Stimulated activated CD4-positive, alpha-beta T cell treated with anti-CD3 and anti-CD28 coated beads, Interleukin-4, amount 100 ng/mL, for 48 hours (primary cell): ENCODE measurements at places on chromosomes 16 and 17.

DNA sequence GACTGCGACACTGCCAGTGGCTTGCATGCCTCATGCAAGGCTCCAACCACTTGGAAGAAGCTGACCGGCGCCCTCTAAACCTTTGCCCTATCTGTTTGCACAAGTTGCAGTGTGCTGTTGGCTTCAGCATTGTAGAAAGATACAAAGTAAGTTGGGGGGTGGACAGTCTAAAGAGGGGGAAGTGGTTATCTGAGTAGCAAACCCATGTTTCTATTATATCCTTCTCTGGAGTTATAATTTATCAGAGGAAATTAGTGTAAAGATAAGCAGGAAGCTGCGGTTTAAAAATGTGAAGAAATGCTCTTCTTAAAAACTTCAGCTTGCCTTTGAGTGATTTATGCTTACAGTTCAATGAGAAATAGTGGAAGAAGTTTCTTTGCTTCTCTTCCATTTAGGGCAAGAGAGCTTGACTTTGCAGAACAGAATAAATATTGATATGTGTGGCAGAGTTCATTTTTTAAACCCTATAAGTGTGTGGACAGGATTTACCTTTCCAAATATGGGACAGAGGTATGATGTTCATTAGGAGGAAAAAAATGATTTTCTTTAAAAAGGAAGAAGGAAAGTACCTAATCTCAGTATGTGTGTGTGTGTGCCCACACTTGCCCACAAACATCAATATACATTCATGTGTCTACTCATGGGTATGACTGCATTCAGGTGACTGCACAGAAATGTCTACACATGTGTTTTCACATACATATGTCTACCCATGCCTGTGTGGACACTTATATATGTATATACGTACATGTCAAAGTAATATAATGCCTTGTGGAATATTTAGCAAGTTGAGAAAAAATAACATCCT is 8.1 kb downstream of the AMZ2 start:
- DNase-seq, result no peak

GRCh38 chr16:58535100-58535499 is 19.8 kb downstream of the SETD6 start:
- DNase-seq, result no peak

GRCh38 chr17:17681187-17681743 is at the start of gene RAI1:
Gene RAI1 (plus strand): TSS chr17:17681458. CDS start chr17:17792949, 111,491 bp downstream.
- DNase-seq, result peak; percentile 58

GRCh38 chr16:24423312-24423711 is 116.1 kb upstream of the RBBP6 start:
- no peak for DNase-seq

DNA sequence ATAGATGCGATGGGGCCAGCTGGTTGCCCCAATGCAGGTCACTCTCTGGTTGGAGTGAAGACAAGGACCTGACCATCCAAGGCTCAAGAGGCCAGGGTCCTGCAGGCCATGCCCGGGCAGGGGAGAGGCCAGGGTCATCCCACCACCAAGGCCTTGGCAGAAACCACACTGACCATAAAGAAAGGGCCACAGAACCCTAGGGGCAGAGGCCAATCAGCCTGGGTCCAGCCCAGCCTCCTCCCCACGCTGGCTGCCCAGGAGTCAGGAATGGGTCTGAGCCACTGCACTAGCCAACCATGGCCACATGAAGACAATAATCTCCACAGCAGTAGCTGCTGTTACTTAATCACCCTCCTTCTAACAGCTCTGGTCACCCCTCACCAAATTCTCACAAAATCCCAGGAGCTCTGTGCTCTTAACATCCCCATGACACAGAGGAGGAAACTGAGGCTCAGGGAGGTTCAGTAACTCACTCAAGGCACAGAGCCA is 10.2 kb upstream of the BCAR1 start:
- no peak for DNase-seq

GRCh38 chr16:85394456-85395206 is 218.5 kb upstream of the GSE1 start:
- DNase-seq, result no peak

GRCh38 chr16:10188236-10188635 is 6.0 kb upstream of the GRIN2A start:
- no peak for DNase-seq

- no peak for DNase-seq
These were observed 53.6 kb upstream of the ICAM2 start for GRCh38 chr17:64073771-64074703.

- DNase-seq, result no peak
These were observed 2.7 kb downstream of the NUFIP2 start for GRCh38 chr17:29291163-29291752.

DNA sequence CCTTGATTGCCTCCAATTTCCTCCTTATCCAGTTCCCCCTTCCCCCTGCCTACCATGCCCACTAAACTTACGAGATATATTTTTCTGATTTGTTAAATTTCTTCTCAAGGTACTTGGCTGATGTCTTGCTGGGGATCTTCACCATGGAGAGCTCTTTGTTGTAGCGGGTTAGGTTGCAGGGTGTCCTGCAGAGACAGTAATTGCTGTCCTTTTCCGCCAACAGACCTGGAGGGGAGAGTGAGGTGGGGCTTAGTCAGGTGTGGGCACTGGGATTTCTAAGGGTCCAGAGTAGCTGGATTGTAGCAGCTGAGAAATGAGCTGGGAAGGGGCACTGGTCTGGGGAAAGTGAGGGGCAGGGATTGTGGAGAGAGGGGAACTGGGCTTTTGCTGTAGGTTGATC is 32.1 kb downstream of the SPACA3 start:
- DNase-seq, result no peak

DNA sequence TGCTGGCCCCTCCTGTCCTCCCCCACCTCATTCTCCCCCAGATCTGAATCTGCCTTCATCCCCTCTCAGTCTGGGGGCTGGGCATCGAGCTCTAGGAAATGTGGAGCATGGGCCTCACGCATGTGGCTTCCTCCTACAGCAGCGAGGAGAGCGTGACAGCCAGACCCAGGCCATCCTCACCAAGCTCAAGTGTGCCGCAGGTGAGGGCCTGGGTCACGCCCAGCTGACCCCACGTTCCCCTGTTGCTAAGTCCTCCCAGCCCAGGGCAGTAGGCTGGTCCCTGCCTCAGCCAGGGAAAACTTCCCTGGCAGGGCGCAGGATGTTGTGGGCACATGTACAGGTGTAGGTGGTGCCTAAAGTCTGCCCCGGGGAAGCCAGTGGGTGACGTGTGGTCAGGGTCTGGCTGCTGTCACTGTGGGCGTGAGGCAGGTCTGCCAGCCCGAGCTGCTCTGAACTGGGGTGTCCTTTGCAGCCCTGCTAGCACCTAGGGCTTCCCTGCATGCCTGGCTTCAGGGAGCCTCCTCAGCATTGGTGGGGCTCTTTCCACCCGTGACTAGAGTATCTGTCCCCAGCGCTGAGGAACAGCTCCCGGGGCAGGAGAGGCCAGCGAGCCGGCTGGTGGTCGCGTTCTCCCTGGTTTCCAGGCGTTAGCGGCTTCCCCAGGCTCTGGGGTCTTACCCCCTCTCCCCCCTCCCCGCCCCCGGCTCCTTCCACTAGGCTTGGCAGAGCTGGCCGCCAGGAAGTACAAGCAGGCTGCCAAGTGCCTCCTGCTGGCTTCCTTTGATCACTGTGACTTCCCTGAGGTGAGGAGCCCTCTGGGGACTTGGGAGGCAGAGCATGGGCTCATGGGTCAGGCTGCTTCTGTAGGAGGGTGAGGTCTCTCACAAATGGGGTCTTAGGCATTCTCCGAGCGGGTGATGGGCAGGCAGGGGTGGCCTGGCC is 3.6 kb downstream of the GPS1 start:
- no peak for DNase-seq

GRCh38 chr16:88289968-88290401 is 92.8 kb upstream of the ZNF469 start:
- DNase-seq, result no peak

GRCh38 chr16:16075488-16076422 is 126.3 kb downstream of the ABCC1 start:
- no peak for DNase-seq

DNA sequence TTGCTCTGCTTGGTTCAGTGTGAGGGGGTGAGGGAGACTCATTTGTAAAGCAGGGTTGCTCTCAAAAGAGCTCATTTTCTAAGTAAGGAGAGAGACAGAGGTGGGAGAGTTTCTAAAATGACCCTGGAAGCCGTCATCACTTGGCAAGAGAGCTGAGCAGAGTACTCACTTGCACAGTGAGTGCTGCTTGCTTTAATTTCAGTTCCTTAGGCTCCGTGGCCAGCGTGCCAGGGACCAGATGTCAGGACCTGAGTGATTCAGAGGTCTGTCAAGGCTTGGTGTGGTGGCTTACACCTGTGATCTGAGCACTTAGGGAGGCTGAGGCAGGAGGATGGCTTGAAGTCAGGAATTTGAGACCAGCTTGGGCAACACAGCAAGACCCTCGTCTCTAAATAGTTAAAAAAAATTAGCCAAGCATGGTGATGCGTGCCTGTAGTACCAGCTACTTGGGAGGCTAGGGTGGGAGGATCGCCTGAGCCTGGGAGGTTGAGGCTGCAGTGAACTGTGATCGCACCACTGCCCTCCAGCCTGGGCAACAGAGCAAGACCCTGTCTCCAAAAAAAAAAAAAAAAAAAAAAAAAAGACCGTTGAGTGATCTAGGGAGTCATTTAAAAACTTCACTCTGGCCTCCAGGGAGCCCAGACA is 10.7 kb downstream of the ZNF205 start:
- DNase-seq, result no peak

DNA sequence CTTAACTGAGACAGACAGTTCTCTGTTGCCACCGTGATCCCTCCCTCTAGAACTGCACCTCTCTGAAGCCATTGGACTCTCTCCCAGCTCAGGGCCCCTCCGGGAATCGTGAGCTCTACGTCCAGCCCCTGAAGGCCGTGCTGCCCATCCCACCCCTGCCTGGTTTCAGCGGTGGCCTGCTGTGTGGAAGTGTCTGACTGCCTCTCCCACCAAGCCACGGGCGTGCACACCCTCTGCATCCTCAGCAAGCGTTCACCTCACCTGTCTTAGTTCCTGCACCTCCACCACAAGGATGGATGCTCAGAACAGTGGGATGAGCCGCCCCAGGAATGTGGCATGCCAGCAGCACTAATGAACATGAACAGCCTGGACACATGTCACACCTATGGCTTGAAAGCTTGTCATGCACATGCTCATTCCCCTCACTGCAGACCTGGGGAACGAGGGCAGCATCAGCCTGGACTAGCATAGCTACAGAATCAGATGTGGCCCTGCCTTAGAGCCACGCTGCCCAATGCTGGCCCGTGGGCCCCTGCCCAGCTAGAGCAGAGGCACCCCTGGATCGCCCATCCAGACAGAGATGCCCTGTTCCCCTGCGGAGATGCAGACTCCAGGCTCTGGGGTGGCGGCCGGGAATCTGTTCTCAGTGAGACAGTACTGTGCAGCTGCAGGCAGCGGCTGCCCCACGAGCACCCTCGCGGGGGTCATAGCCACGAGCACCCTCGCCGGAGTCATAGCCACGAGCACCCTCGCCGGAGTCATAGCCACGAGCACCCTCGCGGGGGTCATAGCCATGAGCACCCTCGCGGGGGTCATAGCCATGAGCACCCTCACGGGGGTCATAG is 73.7 kb upstream of the CHMP6 start:
- no peak for DNase-seq

DNA sequence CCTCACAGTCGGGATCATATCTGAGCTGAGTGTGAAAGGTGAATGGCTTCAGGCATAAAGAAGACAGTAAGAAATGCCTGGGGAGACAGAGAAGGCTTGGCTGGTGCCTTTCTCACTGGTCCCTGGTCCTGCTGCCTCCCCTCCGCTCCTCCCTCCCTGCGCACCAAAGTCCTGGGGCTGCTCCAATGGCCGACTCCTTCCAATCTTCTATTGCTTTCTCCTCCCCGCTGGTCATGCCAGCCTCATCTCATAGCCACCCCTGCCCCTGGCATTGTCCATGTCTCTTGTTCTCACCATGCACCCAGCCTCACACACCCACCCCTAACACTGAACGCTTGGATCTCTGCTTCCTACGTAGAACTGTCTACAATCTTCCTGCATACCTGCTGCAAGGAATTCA is 18.0 kb downstream of the TLE7 start:
- DNase-seq, result no peak

- no peak for DNase-seq
These were observed 1.5 kb upstream of the PNMT start for GRCh38 chr17:39666601-39667261.

DNA sequence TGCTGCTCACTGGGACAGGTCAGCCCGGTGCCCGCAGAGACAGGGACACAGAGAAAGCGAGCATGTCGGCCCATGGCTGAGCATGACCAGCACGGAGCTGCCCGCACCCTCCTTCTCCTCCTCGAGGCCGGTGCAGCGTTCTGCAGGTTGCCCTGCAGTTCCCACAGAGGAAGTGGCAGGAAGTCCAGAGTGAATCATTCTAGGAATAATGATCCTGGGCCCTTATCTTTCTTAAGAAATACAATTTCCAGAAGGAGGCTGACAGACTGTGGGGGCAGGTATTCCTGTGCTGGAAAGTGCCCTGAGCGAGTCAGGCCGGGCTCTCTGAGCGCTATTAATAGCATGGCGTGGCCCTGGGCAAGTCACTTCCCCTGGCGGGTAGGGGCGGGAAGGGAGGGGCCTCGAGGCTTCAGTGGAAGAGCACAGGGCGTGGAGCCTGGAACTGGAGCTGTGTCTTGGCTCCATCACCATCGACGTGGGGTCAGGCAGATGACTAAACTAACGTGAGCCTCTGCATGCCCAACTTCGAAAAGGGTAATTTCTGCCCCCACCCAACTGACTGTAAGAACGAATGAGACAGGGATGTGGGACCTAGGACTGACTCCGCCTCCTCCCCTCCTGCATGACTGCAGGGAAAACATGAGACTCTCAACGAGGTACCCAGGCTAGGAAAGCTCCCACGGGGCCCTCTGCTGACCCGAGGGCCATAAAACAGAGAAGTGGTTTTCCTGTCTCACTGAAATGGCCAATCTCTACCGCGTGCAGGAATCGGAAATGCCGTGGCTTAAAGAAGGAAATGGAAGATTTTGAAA is 9.8 kb downstream of the TMEM204 start:
- peak; percentile 54 for DNase-seq

GRCh38 chr17:62821189-62822079 is 13.3 kb upstream of the MARCHF10 start:
- no peak for DNase-seq

DNA sequence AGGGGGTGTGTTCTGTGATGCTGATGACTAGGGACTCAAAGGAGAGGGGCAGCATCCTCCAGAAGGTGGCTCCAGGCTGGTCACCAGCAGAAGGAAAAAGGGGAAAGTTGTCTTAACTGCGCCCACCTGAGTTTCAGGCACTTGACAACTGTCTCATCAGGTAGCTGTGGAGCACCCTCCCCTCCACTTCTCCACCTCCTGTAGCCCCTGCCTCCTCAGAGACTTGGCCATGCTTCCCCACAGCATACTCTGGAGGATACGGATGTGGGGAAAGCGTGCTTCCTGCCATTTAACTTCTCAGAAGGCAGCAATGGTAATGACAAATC is 17.9 kb downstream of the CFAP20 start:
- no peak for DNase-seq

GRCh38 chr17:6856051-6856450 is 24.5 kb upstream of the TEKT1 start:
- no peak for DNase-seq

GRCh38 chr16:68490829-68491575 is 42.7 kb upstream of the SMPD3 start:
- no peak for DNase-seq
